ENCODE measurements at places on chromosomes 13 and 19.
A peak's percentile ranks its signal among the peaks of the same experiment; 100 is the strongest.

DNA sequence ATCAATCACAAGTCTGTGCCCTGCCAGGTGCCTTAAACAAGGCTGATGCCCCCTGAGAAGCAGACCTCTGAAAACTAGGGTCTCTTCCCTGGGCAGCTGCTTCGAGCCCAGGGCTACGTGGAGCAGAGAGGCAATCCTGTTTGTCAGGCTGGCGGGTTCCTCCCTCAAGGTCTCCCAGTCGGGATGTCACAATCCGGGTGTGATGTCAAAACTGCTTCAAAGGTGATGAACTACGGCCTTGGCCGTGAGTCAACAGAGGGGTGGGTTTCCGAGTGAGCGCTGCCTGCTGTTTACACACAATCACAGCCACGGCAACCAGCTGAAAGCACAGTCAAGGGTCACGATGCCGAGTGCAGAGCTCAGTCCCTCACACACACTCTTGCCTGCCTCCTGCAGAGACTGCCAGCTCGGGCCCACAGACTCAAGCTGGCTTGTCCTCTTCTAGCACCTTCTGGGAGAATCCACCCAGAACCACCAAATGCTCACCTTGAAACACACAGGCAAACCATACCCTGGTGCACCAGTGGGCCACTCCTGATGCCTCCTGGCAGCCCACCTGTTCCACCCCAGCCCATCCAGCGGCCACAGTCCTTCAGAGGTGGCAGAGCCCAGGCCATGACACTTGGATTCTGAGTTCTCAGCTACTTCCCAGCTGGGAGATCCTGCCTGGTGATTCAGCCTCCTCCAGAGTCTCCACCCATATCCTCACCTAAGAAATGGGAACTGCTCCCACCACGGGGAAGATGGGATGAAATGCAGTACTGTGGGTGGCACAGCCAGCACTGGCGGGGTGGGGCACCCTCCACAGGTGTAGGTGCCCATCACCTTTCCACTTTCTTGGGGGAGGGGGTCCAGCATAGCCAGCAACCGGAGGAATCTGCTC, 6.8 kb downstream of the ELL start:
- peak; percentile 69 for DNase-seq

GRCh38 chr13:41411522-41411921, 45.8 kb upstream of the RGCC start:
- no peak for DNase-seq

GRCh38 chr13:108618233-108618632, 11.2 kb upstream of the MYO16 start:
- DNase-seq = no peak

DNA sequence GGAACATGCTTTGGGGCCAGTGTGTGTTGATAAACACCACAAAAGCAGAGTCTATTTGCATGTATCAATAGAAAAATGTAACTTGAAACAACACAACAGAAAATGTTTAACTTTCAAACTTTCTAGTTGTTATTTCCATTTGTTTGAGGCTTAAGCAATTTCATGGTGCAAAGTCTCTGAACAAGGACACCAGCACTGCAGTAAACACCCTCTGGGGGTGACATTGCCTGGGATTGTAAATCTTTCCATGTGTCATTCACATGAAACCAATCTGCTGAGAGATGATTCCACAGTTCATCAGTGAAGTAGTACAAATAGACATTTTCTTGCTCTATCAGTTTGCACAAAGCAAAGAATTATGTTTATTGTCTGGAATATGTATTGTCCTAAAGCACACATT, 124.5 kb downstream of the ITGBL1 start:
- no peak for DNase-seq

- no peak for DNase-seq
Observed at GRCh38 chr19:55341595-55342531, 2.2 kb downstream of the KMT5C start.

All from HL-60 (cell line).